ENCODE measurements at places on chromosomes 11 and 22.

GRCh38 chr11:83764643-83765042, 478.5 kb upstream of the CCDC90B start:
- DNase-seq = no peak

DNA sequence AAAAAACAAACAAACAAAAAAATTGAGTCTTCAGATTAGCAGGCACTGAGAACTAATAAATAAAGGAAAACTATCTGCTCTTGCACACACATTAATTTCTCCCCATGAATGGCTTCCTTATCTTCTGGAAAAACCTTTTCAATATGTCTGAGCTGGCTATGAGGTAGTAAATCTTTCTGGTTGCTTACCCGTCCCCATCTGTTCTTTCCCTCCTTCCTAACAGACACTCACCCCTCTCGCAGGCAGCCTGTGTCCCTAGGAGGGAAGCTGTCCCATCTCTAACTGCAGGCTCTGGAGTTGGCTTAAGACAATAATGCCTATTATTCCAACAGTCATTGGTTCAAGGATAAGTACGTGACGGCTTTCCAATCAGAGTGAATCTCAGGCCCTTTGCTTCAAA, 8.2 kb upstream of the SCUBE2 start:
- DNase-seq = no peak

DNA sequence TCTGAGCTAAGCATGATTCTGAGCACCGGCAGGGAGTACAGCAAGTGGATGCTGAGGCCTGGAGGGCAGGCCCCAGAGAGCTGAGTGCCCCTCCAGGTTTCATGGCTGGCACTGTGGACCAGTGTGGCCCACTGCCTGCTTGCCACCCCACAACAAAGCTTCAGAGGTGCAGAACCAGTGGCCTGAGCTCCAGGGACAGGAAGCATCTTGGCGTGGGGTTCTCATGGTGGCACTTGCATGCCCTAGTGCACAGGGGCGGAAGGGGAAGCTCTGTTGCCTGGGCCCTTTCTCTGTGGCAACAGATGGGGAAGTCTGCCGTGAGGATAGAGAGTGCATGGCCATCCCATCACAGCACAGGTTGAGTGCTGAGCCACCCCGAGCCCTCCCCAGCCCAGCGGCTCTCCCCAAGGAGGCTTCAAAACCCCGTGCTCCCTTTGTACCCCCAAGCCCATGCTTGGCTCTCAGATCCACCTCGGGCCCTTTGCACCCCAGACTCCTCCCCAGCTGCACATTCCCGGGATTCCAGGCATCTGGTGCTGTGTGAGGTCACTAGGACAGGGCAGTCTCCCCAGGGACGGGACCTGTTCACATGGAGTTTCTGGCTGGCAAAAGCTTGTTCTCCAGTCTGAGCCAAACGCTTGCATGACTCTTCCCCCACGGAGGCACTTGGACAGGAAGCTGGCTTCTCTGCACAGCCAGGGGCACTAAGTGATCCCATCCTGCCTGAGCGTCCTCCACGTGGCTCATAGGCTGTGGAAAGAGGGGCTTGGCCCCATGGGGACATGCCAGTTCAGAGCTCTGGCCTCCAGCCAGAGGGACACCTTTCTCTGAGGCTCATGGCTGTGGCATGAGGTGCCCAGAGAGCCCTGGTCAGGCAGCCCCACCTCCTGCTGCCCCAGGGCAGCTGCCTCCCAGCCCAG, 4.2 kb downstream of the SLC25A1 start:
- DNase-seq = no peak

DNA sequence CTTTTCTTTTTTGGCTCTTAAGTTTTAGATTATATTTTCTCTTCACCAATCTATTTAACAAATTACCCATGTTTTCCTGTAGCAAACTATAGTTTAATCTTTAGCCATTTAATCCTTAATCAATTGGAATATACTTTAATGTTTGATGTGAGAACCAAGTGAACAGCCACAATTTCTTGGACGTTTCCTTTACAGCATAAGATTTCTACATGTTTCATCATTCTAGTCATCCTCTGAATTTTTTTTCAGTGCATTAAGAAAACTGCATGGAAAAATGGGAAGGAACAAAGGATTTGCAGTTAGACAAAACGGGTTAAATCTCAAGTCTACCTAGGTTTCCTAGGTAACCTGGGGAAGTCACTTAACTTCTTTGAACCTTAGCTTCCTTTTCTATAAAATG, 507.1 kb upstream of the CCDC90B start:
- DNase-seq = no peak

- DNase-seq = no peak
These were observed 82.0 kb upstream of the SC5D start for GRCh38 chr11:121210445-121211080.

GRCh38 chr11:78400116-78400515, 17.5 kb downstream of the GAB2 start:
- no peak for DNase-seq

DNA sequence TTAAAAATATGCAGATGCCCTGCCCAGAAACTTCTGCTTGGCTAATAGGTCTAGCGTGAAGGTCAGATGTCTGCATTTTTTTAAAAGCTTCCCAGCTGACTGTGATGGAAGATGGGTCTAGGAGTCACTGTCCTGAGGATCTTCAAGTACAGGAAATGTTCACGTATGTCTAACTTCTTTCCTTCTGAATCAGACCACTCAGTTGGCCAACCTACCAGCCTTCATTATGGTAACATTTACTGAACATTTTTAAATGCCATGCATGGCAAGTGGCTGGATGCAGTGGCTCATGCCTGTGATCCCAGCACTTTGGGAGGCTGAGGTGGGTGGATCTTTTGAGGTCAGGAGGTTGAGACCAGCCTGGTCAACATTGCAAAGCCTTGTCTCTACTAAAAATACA, 1.1 kb upstream of the PRG2 start:
- DNase-seq = no peak

DNA sequence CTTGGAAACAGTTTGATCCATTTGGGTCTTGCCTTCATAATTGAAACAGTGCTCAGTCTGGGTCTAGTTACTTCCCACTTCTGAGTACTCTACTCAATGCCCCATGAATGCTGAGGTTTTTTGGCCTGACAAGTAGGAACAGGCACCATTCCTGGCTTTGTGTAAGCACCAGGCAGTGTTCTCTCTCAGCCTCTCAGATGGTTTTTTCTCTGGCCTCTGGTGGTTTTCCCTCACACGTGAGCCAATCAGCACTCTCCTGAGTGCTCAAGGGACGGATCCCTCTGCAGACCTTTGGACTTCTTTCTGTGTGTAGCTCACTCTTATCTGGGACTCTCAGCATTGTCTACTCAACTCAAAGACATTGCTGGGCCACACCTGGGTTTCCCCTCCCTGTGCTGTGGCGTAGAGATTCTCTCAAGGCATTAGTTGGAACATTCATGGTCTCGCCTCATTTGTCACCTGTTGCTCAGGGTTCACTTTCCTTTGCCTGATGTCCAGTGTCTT, 21.3 kb downstream of the SIK2 start:
- DNase-seq = no peak

DNA sequence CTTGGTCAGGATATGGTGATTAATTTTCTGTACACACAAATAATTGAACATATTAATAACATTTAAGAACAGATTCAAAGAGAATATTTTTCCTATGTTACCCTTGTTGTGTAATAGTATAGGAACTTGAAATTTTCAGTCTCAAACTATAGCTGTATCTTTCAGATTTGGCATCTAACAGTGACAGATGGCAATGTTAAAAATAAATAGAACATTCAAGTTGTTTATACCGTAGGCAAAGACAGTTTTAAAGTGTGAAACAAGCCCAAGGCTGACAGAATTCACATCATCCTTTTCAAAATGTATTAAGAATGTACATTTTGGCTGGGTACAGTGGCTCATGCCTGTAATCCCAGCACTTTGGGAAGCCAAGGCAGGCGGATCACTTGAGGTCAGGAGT, 92.6 kb upstream of the TP53AIP1 start:
- no peak for DNase-seq

DNA sequence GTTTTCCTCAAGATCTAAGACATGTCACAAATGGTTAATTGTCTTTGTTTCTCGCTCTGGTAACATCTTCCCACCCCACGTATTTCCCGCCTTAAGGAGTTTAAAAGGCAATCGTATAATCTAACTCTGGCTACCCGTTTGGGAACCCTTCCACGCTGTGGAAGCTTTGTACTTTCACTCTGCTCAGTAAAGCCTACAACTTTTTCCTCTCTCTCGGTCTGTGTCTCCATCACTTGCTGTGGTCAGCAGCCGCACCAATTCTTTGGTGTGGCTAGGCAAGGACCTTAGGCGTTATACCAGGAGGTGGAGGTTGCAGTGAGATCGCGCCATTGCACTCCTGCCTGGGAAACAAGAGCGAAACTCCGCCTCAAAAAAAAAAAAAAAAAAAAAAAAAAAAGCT, 1430.1 kb downstream of the LRRC4C start:
- DNase-seq = no peak

DNA sequence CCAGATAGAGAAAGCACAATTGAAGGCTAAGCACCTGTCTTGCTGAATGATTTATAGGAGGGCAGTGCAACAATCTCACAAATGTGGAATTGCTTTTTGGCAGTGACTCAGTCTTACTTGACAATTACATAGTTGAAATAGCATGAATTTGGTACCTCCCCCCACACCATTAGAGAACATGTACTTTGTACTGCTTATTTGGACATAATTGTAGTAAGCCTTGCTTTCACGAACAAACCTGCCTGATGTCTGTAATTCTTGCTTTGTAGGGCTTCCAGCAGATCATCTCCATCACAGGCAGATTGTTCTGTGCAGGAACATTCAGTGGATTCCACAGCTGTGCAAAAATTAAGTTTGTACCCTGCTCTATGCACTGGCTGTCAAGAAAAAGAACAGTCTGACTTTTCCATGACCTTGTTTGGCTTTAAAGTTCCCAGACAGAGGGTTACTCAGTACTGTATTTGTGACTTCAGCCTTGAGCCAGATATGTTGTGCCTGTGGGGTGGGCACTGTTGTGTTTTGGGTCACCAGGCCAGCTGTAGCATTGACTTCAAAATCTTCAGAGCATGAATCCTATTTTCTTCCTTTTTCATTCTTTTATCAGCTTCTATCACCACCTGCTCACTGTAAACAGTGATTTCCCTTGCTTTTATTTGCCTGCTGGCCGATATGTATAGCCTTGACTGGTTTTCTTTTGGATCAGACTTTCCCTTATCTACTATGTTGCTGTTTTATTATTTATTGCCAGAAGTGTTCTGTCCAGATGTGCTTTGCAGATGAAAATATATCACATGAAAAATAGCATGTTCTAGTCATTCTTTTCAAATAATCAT, 941.0 kb upstream of the CHORDC1 start:
- DNase-seq = no peak

DNA sequence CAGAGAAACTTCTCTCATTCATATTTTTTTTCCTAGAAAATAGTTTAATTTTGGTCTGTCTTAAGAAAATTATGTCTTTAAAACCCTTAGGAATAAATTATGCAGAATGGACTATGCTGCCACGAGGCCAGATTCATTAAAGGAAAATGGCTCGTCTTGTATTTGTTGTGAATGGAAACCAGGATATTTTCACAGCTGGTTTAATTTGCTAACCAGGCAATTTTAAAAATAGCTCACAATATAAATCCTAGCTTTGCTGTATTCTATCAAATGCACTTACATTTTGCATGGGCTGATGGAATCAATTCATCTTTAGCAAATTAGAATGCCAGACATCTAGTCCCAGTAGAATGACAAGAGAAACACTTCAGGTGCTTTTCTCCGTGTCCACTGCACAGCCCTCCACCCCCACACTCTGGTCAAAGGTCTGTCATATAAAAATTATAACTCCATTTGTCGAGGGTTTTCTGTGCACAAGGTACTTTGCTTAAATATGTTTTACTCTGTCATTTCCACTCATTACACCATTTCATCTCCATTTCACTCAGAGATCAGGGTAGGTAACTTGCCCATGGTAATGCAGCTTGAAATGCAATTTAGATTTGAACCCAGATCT, 20.3 kb upstream of the TNRC6B start:
- DNase-seq = no peak
